ENCODE measurements at places on chromosomes 2 and 18.

GRCh38 chr2:167254721-167255120 is 366.4 kb downstream of the XIRP2 start:
- no peak for DNase-seq

GRCh38 chr2:11103984-11104793 is 51.1 kb upstream of the SLC66A3 start:
- DNase-seq, result no peak

DNA sequence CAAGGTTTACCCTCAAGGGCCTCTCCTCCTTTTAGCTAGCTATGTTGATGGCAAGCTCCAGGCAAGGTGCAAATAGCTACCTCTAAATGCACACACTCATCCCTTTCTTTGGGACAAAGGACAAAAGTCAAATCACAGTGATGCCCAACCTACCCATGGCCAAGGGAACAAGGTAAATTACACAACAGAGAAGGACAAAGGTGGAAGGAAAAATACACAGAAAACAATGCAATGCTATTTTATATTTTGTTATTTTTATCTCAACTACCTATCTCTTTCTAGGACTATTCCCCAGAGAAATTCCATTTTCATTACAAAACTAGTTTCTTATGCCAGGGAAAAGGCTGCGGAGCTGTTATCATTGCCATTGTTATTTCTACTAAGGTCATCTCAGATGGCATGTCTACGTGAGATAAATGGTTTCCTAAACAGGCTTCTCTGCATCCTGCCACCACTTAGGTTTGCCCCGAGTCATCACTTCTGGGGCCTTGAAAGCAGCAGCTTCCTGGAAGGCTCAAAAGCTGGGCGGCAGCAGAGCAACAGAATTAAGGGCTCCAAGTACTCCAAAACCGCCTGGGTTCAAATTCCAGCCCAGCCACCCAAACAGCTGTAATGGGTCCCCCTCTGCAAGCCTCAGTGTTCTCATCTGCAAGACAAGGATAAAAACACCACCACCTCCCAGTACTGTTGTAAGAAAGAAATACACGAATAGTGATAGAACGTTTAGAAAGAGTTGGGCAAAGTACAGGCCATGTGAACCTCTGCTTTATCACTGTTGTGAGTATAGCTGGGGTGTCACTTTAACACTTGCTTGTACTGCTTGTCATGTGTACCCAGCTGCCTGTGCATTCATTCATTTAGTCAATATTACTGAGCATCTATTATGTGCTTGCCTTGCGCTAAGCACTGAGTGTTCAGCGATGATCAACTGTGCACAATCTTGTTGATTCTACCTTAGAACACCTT is 20.9 kb downstream of the BCL2 start:
- DNase-seq, result no peak

DNA sequence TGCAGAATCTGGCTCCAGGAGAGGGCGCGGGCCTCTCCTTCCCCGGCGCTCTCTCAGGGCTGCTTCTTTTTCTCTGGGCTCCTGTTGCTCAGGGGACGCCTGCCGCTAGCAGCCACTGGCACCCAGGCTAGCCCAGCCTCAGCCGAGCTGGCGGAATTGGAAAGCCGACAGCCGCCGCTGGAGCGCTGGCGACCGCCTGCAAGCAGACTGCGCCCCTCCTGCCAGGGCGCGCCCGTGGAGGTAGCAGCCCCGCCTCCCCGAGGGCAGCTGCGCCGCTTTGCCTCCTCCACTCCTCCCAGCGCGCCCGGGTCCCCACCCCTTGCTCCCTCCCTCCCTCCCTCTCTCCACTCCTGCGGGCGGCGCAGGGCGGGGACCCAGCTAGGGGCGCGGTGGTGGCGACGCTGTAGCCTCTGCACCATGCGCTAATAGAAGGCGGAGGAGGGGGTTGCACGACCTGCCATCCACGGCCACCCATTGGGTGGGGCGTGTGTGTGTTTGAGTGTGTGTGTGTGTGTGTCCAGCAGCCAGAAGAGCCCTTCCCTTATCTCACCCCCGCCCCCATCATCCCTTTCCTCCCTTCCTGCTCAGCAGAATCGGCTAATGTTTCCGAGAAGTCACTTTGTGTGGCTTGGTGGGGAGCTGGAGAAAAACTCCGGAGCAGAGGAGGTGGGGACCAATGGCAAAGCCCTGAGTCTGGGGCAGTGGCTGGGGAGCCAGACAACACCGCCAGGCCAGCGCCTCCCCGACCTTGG is at the start of gene SCN9A:
Gene SCN9A, minus strand, starts transcription at position 209 of the 752 bp plus-strand sequence. CDS start 64,188 bp downstream, outside the sequence.
- peak; percentile 23 for DNase-seq

- DNase-seq, result no peak
These were observed 820.0 kb downstream of the CPS1 start for GRCh38 chr2:211376410-211376809.

DNA sequence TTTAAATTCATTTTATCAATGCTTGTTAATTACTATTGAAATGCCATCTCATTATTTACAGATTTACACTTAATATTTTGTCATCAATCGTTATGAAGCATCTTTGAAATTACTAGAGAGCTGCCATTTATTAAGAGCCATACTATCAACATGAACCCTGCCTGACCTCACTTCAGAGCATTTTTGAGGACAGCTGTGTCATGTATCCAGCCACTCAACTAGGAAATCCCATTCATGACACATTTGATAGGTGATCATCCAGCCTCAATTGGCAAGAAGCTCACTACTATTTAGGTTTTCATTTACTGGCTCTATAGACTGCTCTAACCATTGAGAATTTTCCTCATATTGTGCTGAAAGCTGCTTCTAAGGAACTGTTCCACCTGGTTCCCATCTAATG is 40.6 kb upstream of the TLK1 start:
- DNase-seq, result no peak

GRCh38 chr2:206728277-206729199 is 10.3 kb upstream of the DYTN start:
- DNase-seq, result peak; percentile 89

- no peak for DNase-seq
These were observed 135.6 kb downstream of the GALNT14 start for GRCh38 chr2:31002537-31003150.

- no peak for DNase-seq
These were observed 17.1 kb downstream of the ATOH8 start for GRCh38 chr2:85770786-85771409.

DNA sequence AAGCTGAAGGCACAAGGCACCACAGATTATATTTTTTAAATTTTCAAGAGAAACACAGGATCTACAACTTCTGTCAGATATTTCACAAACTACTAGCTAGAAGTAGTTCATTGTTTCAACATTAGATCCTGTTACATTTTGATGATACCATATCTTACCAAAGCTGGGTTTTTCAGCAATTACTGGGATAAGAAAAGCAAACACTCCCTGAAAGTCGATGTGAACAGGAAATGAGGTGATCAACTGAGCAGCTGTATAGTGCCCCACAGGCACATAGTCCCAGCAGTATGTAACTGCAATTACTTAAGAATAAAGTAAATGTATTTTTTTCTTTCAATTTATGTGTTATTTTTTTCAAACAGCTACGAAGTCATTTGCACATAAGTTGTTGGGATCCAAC is 103.5 kb downstream of the DNER start:
- no peak for DNase-seq

- no peak for DNase-seq
These were observed 154.1 kb downstream of the SOCS6 start for GRCh38 chr18:70442933-70443332.

DNA sequence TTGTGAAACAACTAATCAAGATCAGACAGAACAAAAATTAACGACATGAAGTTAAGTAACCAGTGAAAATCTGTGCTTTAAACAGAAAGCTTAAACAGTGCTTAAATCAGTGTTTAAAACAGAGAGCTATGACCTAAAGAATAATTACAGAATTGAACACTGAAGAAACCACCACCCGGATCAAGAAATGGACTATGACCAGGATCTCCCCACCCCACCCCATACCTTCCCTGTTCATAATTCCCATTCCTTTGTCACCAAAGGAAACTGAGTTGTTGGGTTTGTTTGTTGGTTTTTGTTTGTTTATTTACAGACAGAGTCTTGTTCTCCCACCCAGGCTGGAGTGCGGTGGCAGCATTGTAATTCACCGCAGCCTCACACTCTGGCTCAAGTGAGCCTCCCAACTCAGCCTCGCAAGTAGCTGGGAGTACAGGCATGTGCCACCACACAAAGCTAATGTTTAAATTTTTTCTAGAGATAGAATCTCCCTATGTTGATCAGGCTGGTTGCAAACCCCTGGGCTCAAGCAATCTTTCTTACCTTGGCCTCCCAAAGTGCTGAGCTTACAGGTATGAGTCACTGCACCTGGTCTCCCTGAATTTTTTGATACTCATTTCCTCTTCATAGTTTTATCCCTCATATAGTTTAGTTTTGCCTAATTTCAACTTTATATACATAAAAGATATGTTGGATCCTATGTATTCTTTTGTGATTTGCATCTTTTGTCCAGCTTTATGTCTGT is 8.2 kb upstream of the ALPG start:
- no peak for DNase-seq

DNA sequence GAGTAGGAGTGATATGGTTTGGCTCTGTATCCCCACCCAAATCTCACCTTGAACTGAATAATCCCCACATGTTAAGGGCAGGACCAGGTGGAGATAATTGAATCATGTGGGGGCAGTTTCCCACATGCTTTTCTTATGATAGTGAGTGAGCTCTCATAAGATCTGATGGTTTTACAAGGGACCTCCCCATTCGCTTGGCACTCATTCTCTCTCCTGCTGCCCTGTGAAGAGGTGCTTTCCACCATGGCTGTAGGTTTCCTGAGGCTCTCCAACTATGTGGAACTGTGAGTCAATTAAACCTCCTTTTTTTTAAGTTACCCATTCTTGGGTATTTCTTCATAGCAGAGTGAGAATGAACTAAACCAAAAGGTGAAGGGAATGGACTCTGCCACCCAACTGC is 207.5 kb downstream of the LOXHD1 start:
- DNase-seq, result no peak

GRCh38 chr2:216072473-216072872 is 9.1 kb downstream of the PECR start:
- no peak for DNase-seq

GRCh38 chr2:97994476-97994875 is 1.3 kb downstream of the TMEM131 start:
- no peak for DNase-seq

- no peak for DNase-seq
These were observed 208.4 kb downstream of the TNS1 start for GRCh38 chr2:217794133-217794986.

DNA sequence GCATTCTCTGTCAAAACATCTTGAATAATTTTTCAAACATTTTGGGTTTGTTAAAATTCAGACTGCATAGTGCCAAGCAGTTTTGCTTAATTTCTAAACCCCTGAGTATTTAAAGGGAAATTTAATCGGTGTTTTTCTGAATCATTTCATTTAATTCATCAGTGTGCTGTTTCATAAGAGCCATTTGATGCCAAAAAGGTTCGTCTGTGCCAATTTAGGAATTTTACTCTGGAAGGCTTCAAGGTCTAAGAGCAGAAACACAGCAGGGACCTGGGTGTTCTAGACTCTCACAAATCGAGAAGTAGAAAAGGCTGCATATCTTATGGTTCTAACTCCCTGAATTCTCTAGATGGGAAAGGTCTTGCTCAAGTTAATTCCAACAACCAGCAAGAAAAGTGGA is 311.9 kb upstream of the NT5C1B start:
- no peak for DNase-seq

- no peak for DNase-seq
These were observed 158.5 kb downstream of the LAMA1 start for GRCh38 chr18:6959110-6959509.

GRCh38 chr2:159715451-159715850 is 3.1 kb downstream of the MARCHF7 start:
- DNase-seq, result no peak

GRCh38 chr2:68847751-68848150 is 23.4 kb downstream of the BMP10 start:
- no peak for DNase-seq

DNA sequence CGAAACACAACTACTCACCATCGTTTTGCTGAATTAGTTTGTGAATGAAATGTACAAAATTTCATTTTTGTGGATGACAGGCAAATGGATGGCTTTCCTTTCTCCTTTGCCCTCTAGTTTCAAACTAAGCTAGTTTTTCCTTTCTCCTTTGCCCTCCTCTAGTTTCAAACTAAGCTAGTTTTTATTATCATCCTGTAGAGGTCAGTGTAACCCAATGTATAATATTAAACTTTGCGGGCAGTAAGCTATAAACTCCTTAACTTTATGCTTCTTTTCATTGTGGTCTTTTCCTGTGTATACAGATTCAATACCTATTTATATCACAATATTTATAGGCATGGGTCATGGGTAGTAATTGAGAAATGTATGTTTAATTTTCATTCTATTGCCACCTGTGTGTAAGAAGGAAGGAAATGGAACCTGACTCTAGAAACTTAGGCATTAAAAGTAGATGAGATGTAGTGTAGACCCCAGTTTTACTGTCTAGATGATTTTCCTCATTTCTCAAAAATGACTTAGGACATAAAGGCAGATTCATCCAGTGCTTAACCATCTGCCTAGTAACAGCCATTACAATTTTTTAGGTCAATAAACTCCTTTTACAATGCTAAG is 58.1 kb downstream of the MAP3K19 start:
- peak; percentile 32 for DNase-seq

GRCh38 chr2:100109986-100110613 is 32.3 kb downstream of the AFF3 start:
- no peak for DNase-seq

GRCh38 chr2:58609326-58609725 is 368.2 kb upstream of the FANCL start:
- DNase-seq, result no peak

DNA sequence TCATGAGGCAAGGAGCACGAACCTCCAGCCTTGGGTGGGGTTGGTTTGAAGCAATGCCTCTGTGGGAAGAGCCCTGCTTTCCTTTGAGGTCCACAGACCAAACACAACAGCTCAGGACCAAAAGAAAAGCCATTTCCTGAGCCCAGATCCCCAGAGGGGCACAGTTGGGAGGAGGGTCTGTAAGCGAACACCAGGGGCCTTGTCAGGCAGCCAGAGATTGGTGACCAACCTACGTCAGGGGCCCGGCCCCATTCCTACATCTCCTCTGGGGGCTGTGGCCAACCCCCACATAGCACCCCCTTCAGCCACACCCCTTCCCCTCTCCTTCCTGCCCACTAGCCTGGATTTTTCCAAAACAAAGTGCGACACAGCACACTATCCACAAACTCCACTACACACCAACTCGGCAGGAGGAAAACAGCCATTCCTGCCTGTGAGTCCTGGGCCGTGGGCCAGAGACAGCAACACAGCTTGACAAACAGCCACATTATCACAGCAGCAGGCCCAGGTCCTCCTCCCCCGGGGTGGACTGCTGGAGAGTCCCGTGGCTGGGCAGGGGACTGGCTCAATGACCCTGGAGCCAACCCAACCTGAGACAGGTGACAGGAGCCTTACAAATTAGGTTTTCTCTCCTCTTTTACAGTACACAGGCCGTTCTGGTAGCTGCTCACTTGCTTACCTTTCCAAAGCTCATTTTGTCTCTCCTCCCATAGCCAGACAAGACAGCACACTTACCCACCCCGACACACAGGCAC is 98.8 kb downstream of the TNS1 start:
- no peak for DNase-seq

DNA sequence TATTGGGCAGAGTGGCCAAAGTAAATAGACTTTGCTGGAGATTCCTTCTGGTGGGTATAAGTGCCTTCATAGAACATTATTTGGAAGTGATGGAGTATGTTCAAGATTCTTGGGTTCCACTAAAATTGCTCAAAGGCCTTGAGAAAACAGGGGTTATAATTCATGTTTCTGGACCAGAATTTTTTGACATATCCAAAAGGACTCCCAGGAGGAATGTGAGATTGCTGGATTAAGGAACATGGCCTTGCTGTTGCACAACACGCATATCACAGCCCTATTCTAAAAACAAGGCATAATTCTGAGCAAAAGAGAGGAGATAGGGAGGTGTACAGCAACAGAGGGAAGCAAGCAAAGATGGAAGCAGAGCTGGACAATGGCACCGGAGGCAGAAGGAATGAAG is 111.7 kb upstream of the TNP1 start:
- DNase-seq, result no peak

Measured in COLO829 (cell line).